NCI-H1417 treated with DMSO at 0.1 percent for 48 hours (cell line): ENCODE measurements at places on chromosomes 6 and 20.

DNA sequence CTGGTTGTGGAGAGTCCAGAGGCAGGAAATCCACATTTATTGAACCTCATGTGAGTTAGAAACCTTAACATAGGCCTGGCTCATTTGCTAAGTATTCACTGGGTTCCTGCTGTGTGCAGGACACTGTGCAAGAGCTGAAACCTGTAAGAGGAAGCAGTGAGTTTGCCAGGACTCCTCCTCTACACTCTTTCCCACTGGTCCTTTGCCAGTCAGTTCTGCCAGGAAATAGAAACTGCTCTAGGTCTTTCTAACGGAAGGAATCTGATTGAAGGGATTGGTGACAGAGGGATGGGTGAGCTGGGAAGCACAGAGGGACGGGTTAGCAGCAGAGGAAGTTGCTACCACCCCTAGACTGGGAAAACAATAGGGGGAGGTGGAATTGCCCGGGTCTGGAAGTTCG, 234.2 kb upstream of the ECI2 start:
- no peak for DNase-seq

DNA sequence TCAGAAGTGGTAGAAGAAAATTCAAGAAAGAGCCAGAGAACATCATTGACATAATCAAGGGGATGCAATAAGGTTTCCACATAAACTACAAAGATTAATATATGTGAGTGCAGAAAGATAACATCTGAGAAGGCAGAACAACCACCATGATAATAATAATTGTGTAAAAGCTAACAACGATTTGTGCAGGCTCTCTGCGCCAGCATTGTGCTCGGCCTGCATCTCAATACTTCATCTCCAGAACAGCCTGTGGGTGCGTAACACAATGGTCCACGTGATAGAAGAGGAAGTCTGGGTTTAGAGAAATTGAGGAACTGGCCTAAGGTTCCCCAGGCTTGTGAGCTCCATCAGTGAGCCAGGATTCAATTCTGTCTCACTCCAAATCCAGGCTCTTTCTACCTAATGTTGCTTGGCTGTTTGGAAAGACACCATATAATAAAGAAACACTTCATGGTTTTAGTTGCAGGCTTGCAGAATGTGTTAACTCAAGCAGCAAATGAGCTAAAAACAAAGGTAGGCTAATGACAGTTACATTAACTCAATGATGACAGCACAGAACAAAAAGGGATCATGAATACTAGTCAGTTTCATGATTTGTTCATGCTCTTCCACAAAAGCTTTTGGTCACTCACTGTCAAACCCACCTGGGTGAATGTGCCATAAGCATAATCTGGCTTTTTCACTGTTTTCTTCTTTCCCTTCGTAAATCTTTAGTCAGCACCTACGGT, 71.2 kb downstream of the LY86 start:
- DNase-seq, result no peak

DNA sequence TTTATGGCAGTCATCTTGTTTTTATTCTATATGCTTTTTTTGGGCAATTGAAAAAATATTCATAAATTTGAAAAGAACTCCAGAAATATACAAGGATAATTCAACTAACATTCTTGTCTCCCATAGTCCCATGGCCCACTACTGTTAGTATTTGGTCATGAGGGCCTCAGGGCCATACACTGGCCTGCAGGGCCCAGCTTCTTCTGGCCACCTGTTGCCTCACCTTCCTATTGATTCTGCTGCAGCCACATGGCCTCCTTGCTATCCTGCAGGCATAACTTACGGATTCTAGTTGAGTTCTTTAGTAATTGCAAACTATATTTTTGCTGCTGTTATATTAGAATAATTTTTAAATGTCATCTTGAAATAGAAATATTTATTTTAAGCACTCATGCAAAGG, 72.6 kb downstream of the SCAND1 start:
- no peak for DNase-seq

DNA sequence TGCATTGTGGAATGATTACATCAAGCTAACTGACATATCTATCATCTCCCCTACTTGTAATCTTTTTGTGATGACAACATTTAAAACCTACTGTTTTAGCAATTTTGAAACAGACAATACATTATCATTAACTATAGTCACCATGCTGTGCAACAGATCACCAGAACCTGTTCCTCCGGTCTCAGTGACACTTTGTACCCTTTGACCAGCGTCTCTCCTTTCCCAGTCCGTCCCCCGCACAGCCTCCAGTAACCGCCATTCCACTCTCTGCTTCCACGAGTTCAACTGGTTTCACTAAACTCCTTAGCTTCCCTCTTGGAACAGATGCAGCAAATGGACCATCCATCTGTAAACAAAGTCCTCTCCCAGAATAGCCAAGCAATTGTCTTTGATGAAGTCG, 21.8 kb downstream of the LRP11 start:
- DNase-seq, result no peak
